RKO (cell line): ENCODE measurements at places on chromosomes 4 and X.

GRCh38 chr4:7286798-7287197 lies 94.5 kb downstream of the SORCS2 start:
- DNase-seq: no peak

- DNase-seq: no peak
Measured at GRCh38 chr4:80103629-80104028, 30.6 kb upstream of the ANTXR2 start.

DNA sequence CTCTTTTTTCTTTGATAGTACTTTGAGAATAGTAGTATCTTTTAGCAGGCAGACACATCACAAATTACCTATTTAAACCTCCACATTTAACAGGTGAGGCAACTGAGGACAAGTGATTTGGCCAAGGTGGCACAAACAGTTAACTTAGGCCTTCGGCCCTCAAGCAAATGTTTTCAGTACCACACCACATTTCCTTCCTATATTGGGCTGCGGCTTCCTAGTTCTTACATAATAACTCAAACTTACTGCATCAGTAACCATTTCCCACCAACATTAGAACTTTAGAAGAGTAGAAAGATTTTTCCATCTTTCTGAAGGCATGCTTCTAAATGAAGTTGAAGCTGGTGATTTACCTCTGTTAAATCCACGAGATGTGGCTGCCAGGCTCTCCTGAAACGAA lies 63.2 kb upstream of the SLC4A4 start:
- DNase-seq: no peak

DNA sequence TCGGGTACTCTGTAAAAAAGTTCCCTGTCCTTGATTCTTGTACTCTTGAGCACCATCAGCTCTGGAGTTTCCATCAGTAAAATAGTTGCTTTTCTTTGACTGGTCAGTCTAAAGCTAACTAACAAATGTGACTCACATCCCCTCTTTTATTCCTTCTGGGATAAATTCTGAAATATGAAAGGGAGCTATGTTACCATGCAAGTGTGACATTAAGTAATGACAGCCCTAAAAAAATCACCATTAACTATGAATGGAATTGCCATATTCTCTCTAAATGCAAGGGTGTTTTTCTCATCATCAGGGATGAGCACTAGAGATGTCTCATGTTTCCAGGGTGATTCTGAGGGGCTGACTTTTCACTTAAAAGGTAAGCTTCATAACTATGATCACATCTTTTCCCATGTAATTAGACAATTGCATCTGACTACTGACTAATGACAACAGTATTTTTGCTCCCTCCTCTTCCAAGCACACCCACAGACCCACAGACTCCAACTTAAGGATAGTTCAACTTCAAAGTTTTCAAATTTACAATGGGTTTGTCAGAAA lies 26.9 kb upstream of the RASGEF1B start:
- DNase-seq: no peak
